Esophagus muscularis mucosa (tissue), 4 donors: ENCODE measurements at places on chromosomes 3 and 15. TPM values are rescaled to one million over a fixed set of nuclear protein-coding genes. Genes with fewer than 3 reads are reported as not detected.

GRCh38 chr3:93969443-93969842 is 4.3 kb downstream of the PROS1 start:
- H3K27me3 ChIP-seq: no peaks in the 10 kb centered on the region
- H3K27ac ChIP-seq: no peak overlapping the region
- H3K4me1 ChIP-seq: peaks cover 8% of the 10 kb centered on the region
- H3K36me3 ChIP-seq: no peaks in the 10 kb centered on the region

GRCh38 chr3:98592345-98592935 is 971 bp downstream of the CPOX start:
- no peaks in the 10 kb centered on the region for H3K27me3 ChIP-seq
- H3K4me1 ChIP-seq: peaks cover 15% of the 10 kb centered on the region
- H3K36me3 ChIP-seq: no peaks in the 10 kb centered on the region
- DNase-seq: no peak
- peak overlapping the region; percentile 91 for H3K4me3 ChIP-seq
- H3K27ac ChIP-seq: peak overlapping the region; percentile 87

Gene LRTM1
- total RNA-seq: not detected

Gene GPR171
- 0.46 TPM for total RNA-seq

GRCh38 chr3:186609247-186609868 is 3.5 kb upstream of the AHSG start:
- no peak overlapping the region for H3K27ac ChIP-seq
- H3K27me3 ChIP-seq: no peaks in the 10 kb centered on the region
- H3K4me1 ChIP-seq: no peaks in the 10 kb centered on the region
- DNase-seq: no peak
- no peak overlapping the region for H3K4me3 ChIP-seq

DNA sequence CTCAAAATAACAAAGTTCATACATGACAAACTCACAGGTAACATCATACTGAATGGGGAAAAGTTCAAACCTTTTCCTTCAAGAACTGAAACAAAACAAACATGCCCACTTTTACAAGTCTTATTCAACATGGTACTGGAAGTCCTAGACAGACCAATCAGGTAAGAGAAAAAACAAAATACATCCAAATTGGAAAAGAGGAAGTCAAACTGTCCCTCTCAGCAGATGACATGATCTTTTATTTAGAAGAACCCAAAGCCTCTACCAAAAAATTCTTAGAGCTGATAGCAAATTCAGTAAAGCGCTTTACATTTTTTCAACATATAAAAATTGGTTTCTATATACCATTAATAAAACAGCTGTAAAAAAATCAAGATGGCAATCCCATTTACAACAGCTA is 219.4 kb downstream of the STAG1 start:
- H3K4me1 ChIP-seq: no peaks in the 10 kb centered on the region
- no peak overlapping the region for H3K27ac ChIP-seq
- H3K4me3 ChIP-seq: no peak overlapping the region
- DNase-seq: no peak
- H3K36me3 ChIP-seq: no peaks in the 10 kb centered on the region
- no peaks in the 10 kb centered on the region for H3K27me3 ChIP-seq

GRCh38 chr15:87731630-87732029 is 524.9 kb downstream of the NTRK3 start:
- peaks cover 2% of the 10 kb centered on the region for H3K4me1 ChIP-seq
- DNase-seq: no peak
- H3K36me3 ChIP-seq: no peaks in the 10 kb centered on the region
- H3K27ac ChIP-seq: no peak overlapping the region

DNA sequence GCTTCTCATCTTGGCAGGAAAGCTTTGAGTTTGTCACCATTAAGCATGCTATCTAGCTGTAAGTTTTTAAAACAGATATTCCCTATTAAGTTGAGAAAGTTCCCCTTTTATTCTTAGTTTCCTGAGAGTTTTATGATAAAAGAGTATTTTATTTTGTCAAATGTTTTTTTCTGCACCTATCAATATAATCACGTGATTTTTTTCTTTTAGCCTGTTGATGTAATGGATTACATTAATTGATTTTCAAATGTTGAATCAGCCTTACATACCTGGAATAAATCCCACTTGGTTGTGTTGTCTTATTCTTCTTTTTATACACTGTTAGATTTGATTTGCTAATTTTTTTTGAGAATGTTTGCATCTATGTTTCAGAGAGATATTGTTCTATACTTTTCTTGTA is 179.5 kb downstream of the ZNF621 start:
- no peaks in the 10 kb centered on the region for H3K4me1 ChIP-seq
- no peak overlapping the region for H3K27ac ChIP-seq
- no peaks in the 10 kb centered on the region for H3K27me3 ChIP-seq
- H3K36me3 ChIP-seq: no peaks in the 10 kb centered on the region
- no peak for DNase-seq

Gene HIGD1A
- 161 TPM for total RNA-seq

DNA sequence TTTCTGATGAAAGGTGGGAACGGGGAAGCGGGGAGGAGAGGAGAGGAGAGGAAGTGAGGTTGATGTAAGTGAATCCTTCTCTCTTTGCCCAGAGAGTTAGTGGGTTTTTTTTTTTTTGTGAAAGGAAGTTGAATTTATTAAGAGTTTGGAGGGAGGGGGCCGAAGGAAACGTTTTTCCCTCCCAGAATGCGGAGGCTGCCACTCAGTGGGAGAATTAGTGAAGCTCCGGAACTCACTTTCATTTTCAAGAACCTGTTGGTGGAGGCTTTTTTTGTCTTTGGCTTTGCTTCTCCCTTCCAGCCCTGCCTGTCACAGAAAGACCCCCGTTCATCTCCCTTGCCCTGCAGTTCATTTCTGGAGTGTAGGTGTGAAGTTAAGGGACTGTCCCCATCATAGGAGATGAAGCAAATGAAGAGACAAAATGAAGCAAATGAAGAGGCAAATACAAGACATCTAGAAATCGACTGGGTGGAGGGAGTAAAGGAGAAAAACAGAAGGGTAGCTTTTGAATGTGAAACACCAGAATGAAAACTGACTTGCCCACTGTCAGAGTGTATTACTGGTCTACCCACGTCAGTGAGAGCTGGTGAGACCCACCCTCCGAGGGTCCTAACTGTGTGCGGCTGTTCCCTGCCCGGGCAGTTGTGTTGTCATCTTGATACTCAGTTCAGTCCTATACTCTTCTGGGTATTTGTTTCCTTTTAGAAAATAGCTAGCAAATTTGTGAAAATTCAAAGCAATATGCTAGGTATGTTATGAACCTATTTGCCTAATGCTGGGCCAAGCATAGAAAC is 91.5 kb downstream of the ITPR1 start:
- peak overlapping the region; percentile 76 for H3K27ac ChIP-seq
- no peak for DNase-seq
- H3K4me1 ChIP-seq: peaks cover 78% of the 10 kb centered on the region
- no peaks in the 10 kb centered on the region for H3K36me3 ChIP-seq

DNA sequence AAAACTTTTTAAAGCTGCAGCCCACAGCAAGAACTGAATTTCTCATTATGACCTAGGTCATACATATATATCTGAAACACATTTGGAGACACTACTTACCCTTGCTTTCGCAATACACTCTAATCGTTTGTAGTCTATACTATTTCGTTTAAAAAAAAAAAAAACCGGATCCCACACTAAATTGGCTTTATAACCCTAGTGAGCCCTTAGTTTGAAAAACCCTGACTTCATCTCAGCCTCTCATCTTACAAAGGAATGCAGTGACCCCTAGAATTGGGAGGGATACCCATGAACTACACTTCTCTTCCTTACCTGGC is 4.2 kb downstream of the RARRES1 start:
- no peak for DNase-seq
- H3K27ac ChIP-seq: no peak overlapping the region
- H3K4me1 ChIP-seq: peaks cover 57% of the 10 kb centered on the region
- no peaks in the 10 kb centered on the region for H3K27me3 ChIP-seq
- H3K36me3 ChIP-seq: no peaks in the 10 kb centered on the region
- H3K4me3 ChIP-seq: peak overlapping the region; percentile 20

DNA sequence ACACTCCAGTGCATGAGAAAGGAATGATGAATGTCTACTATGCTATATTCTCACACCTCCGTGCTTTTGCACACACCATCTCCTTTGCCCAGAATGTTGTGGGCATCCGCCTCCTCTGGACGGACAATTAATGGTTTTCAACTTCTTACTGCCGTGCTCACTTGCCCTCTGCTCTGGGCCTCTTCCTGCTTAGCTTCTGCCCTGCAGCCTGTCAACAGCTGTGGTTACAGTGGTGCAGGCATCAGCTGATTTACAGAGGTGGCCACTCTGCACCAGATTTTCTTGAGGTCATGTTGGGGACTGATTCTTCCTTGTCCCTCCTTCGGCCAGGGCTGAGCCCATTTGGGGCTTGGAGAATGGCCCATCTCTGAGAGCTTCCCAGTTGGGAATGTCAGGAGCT is 56.5 kb upstream of the TMEM115 start:
- no peak overlapping the region for H3K27ac ChIP-seq
- H3K27me3 ChIP-seq: no peaks in the 10 kb centered on the region
- H3K4me1 ChIP-seq: no peaks in the 10 kb centered on the region
- DNase-seq: no peak
- no peak overlapping the region for H3K4me3 ChIP-seq
- no peaks in the 10 kb centered on the region for H3K36me3 ChIP-seq

GRCh38 chr15:68553314-68553993 is 25.3 kb upstream of the CORO2B start:
- no peak overlapping the region for H3K4me3 ChIP-seq
- H3K4me1 ChIP-seq: no peaks in the 10 kb centered on the region

Gene IMPG2
- 0.83 TPM for total RNA-seq

Gene COL6A6
- total RNA-seq: under 0.01 TPM

GRCh38 chr15:95085056-95085455 is 853.7 kb downstream of the MCTP2 start:
- no peak overlapping the region for H3K27ac ChIP-seq
- H3K36me3 ChIP-seq: no peaks in the 10 kb centered on the region

DNA sequence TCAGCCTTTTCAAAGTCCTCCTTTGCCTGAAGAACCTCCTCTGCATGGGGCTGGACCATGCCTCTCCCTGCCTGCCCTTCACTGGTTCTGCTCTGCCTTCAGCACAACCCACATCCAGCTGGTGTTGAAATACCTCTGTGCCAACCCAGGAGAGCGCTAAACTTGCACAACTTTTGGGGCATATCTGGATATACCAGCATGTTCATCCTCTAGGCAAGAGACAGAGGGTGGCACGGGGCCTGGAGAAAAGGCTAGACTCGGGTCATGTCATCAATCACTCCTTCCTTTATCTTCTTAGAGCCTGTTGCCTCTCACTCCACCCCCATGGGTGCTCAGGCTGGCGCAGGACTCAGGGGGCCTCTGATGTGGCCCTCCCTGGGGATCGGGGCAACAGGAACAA is 4.8 kb downstream of the SEMA4B start:
- H3K27ac ChIP-seq: no peak overlapping the region

Gene RYR3
- 3.7 TPM for total RNA-seq

GRCh38 chr15:79007066-79007465 is 62.2 kb upstream of the CTSH start:
- no peak overlapping the region for H3K27ac ChIP-seq
- peaks cover 8% of the 10 kb centered on the region for H3K4me1 ChIP-seq
- no peaks in the 10 kb centered on the region for H3K36me3 ChIP-seq
- H3K27me3 ChIP-seq: no peaks in the 10 kb centered on the region
- no peak for DNase-seq

DNA sequence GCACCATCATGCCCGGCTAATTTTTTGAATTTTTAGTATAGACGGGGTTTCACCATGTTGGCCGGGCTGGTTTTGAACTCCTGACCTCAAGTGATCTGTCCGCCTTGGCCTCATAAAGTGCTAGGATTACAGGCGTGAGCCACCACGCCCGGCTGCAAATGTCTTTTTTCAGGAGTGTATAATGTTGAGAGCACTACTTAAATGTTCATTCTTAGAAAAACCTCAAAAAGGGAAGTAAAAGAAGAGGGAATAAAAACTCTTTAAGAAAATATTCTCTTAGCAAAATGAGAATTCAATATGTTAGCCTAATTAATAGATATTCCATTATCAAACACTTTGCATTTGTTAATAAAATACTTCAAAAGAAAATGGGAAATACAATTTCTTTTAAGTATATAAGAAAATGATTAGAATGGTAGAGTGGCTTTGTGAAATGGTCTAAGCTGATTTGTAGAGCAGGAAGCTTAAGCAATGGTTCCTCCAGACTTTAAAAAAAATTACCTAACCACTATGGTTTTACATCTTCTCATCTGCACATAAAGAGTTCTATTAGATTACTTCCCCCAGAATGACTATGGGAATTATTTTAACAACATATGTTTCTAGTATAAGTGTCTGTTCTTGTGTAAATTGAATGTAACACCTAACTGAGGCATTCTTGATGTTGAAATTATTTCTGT is 226.7 kb upstream of the ALCAM start:
- no peak for DNase-seq
- H3K27me3 ChIP-seq: no peaks in the 10 kb centered on the region
- no peaks in the 10 kb centered on the region for H3K36me3 ChIP-seq
- peaks cover 5% of the 10 kb centered on the region for H3K4me1 ChIP-seq

Gene MYL3
- 9.5 TPM for total RNA-seq

DNA sequence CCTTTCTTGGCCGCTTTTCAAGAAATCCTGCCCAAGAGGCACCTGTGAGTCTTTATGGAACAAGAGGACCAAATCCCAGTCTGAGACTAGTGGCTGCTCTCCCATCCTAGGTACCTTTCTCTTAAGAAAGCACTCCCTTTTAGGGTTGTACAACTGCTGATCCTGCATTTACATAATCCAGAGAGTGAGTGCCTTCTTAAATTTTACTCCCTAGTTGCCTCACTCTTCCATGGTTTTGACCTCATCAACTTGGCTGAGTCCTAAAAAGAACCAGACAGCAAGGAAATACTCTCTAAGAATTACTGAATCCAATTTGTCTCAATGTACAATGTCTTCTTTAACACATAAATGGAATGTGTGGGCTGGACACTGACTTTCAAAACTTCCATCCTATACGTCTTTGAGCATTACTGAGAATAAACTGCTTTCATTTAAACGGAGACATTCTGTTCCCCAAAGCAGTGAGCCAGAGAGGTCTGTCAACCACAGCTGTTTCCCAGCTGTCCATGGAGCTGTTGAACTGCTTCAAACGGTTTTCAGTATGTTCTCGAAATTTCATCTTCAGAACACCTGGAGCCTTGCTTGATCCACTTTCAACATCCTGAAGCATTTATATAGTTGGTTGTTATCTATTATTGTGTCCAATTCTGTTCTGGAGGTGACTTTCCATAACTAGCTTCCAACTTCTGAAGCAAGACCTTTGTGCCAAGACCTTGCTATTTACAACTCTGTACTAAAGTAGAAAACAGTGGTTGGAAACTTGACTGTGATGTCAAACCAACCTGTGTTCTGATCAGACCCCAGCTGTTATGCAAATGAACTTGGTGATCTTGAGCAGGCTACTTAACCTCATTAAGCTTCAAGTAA is 179.1 kb downstream of the SLC9A9 start:
- no peaks in the 10 kb centered on the region for H3K36me3 ChIP-seq
- no peak for DNase-seq
- H3K4me1 ChIP-seq: no peaks in the 10 kb centered on the region

Gene LHFPL4
- total RNA-seq: 0.13 TPM

Gene SLCO2A1
- 10.2 TPM for total RNA-seq

Gene NEDD4
- total RNA-seq: 20.4 TPM

GRCh38 chr3:38598791-38599190 is 50.7 kb downstream of the SCN5A start:
- no peak overlapping the region for H3K4me3 ChIP-seq
- DNase-seq: no peak
- H3K36me3 ChIP-seq: no peaks in the 10 kb centered on the region
- no peaks in the 10 kb centered on the region for H3K4me1 ChIP-seq

- H3K36me3 ChIP-seq: no peaks in the 10 kb centered on the region
- no peak for DNase-seq
- peaks cover 73% of the 10 kb centered on the region for H3K4me1 ChIP-seq
- no peaks in the 10 kb centered on the region for H3K27me3 ChIP-seq
- no peak overlapping the region for H3K4me3 ChIP-seq
Observed at GRCh38 chr3:52193065-52193464, 4.9 kb upstream of the ALAS1 start.
